ENCODE measurements at places on chromosomes 7 and 10.

- DNase-seq = no peak
Observed at GRCh38 chr7:83824214-83824613, 175.3 kb upstream of the SEMA3E start.

DNA sequence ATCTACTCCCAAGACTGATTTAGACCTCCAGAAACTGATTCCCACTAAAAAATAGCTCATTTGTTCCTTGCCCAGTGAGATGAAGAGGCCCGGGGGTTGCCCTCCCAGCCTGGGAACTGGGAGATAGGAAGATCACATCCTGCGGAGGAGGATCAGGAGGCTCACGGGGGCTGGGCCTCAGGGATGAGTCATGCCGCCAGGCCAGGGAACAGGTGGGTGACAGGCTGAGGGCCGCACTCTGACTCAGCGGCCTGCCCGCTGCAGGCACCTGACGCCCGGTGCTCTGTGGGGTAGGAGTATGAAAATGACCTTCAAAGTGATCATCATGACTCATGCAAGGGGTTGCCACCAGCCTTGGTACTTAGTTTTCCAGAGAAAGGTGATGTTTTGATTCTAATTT, 104.5 kb upstream of the ZPBP start:
- peak; percentile 39 for DNase-seq

DNA sequence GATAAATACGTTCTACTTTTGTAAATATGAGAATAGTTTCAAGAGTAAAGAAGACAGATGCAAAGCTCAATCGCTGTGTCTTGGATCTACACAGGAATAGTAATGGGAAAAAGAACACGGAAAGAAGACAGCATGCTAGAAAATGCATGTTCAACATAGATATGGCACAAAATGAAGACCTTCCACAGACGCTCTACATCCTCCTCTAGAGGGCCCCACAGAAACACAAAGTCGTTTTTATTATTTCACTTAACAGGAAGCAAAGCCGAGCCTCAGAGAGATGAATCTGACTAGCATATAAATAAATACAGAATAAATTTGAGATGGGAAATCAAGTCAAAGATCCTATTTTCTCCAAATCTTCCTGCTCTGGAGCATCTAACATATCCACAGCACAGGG, 292.6 kb downstream of the PARD3 start:
- DNase-seq = no peak

DNA sequence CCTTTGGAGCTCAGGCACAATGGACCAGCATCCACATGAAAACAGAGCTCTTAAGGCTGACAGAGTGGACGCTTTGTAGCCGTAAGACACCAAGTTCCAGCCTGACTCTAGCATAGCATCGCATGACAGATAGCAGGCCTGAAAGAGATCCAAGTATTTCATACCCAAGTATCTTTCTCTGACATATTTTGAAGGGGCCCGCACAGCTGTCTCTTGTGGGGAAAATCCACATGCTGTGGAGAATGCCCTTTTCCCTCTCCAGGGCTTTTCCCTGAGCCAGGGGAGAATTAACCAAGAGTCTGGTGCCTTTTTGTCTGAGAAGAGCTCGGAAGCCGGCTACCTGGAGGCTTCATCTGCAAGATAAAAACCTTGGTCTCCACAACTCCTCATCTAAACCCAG, 51.0 kb downstream of the CFAP46 start:
- DNase-seq = no peak

GRCh38 chr7:95316588-95316987, 7.7 kb downstream of the PON1 start:
- DNase-seq = no peak

DNA sequence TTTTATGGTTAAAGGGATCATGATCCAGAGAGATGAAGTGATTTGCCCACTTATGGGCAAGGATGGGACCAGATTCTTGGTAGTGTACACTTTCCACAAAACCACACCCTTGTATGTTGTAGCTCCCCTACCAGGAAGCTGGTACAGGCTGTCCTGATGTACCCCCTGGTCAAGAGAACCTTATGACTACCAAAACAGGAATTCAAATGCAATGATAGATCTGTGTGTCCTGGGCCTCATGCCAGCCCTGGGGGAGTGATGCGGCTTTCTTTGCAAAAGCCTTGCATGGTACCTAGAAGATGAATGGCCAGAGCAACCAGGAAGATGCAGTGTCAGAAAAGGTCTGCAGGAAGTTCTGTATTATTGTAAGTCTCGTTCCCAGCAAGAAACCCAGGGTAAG, 94.9 kb upstream of the AGK start:
- no peak for DNase-seq

DNA sequence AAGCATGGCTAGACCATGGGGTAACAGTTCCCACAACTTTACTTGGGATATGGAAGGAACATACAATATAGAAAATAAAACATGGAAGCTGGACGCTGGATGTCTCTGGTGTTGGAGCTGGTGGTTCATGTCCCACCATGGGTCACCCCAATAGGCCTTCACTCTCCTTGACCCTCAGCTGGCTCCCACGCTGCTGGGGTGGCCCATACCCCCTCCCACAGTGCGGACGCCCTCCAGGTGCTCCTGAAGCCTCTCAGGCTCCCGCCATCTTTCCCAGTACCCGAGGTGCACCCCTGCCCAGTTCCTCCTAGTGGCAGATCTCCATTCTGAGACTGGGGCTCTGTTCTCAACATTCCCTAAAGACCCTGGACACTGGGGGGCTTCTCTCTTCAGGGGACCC, 5.8 kb upstream of the CPA1 start:
- no peak for DNase-seq

DNA sequence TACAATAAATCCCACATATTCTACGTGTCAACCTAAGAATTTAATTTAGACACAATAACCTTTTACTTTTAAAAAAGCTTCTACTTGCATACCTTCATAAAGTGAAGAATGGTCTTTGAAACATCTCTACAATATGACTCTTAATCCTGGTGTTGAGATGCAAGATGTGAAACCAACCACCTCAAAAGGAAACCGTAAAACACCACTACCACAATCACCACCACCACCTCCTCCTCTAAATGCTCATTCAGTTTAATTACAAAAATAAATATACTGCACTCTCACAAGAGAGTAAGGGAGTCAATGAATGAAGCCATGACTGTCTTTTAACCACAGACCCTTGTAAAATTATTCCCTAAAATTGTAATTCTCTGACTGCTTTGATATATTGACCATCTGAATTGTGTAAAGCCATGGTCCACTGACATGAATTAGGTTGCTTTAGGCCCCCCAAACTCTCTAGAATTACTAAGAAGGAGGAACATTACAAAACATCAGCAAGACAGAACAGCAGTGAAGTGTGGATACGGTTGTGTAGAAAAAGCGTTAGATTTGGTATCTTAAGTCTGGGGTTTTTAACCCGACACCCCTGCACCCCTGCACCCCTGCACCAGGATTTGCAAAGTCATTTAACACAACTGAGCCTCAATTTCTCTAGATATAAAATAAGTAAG, 171.4 kb downstream of the SFMBT2 start:
- DNase-seq = no peak

GRCh38 chr10:84407388-84408049, 79.1 kb downstream of the CCSER2 start:
- no peak for DNase-seq

DNA sequence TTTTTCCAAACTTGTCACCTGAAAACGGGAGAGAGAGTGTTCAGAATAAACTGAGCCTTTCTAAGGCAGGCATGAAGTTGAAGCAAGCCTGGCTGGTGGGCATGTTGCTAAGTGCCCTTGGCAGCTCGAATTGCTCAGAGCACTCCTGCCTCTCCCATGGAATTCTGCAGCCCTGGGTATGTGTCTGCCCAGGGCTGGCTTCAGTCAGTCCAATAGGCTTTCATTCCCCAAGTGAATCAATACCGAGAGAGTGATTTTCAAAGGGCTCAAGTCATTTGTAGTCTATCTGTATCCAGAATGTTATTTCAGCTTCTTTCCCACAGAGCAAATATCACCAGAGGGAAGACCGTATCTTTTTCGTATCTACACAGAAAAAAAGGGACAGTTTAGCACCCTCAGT, 415.5 kb upstream of the COBL start:
- DNase-seq = no peak

DNA sequence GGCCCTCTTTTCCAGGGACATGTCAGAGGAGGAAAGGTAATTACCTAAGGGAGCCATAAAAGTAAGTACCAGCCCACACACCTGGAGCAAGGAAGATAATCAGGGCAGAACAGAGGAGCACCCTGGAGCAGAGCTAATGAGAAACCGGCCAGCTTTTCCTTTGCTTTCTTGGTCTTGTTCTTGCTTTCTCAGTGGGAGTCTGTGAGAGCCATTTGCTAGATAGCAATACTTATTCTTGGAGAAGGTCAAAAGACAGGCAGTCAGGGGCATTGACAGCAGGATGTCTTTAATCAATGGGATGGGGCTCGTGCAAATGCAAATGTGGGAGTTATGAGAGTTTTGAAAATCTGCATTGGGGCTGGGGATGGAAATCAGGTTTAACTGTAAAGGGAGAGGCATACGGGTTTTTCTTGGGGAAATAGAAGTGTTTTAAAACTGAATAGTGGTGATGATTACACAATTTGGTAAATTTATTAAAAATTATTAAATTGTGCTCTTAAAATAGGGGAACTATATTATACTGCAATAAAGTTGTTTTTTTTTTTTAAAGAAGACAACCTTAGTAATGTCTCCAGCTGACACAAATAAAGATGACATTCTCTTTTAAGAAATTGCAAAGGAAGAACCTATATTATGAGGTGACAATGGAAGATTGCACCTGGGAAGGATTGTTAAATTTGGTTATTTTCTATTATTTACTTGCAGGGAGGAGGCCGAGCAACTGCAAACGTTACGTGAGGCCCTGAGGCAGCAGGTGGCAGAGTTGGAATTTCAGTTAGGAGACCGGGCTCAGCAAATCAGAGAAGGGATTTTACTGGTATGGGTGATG, 35.6 kb upstream of the PPP1R17 start:
- DNase-seq = no peak

- no peak for DNase-seq
Observed at GRCh38 chr7:39921506-39922175, 28.4 kb upstream of the CDK13 start.

DNA sequence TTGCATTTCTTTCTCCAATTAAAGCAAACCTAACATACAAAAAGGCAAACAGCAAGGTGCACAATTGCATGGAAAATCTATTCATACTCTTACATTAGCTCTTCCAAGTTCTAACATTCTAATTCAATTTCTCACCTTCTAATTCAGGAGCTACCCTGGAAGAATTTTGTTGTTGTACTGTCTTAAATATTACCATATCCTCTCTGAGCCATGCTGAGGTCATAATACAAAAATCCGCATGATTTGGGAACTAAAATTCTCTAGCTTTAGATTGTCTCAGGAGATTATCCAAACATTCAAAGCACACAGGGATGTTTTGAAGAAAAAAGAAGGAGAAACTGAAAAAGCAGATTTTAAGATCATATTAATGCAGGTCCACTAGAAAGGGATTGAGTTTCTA, 229.9 kb downstream of the KIAA1217 start:
- DNase-seq = no peak

DNA sequence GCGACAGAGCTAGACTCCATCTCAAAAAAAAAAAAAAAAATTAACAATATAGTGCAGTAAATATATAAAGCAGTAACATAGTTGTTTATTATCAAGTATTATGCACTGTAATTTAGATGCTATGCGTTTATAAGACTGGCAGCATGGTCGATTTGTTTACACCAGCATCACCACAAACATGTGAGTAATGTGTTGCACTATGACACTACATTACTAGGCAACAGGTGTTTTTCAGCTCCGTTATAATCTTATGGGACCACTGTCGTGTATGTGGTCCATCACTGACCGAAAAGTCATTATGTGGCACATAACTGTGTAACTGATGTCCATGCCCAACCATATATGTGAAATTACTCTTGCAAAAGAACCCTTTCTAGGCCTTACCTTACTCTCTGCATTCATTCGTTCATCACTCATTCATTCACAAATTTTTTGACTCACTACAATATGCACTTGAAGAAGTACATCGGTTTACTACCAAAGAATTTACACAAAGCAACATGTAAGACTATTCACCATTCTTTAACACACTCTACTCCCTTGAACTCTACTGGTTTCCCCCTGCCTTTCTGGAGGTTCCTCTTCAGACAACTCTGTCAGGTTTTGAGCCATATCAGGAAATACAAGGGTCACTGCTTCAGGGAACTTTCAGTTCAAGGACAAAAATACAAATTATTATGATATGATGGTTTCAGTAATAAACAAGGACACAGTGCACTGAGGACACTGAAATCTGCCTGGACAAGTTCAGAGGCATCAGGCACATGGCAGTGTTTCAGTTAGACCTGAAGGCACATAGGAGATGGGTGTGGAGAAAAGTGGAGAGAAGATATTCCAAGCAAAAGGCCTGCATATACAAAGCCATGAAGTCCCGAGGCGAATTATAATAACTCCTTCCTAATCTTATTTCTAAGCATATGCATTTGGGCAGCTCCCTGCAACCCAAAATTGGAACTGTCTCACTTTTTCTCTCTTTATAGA, 17.4 kb downstream of the ITGB1 start:
- no peak for DNase-seq

DNA sequence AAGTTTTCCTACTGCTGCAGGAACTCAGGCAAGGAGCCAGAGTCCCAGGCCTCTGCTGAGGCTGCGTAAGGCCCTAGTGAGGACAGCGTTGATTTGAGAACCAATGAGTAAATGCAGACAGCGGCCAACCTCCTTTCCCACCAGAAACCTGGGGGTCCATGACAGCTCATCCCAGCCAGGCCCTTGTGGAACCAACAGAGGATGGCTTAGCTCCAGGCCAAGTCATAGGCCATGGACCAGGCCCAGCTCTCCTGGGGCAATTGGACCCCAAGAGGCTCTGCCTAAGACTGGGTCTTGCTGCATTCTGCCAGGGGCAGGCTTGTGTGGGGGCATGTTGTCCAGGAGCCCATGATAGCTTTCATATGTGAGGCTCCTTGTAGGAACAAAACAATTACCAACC, 65.4 kb upstream of the PPP1R3C start:
- DNase-seq = no peak

- no peak for DNase-seq
Observed at GRCh38 chr10:122864194-122864592, 15.2 kb downstream of the FAM24B start.

GRCh38 chr10:72242675-72243074, 26.6 kb upstream of the ASCC1 start:
- DNase-seq = no peak

GRCh38 chr7:64867863-64868440, 35.1 kb upstream of the ZNF273 start:
- no peak for DNase-seq

- DNase-seq = no peak
Observed at GRCh38 chr7:15750727-15751126, 64.2 kb upstream of the MEOX2 start.

- DNase-seq = peak; percentile 77
Observed at GRCh38 chr7:93231799-93232672, at the start of gene VPS50. TSS of gene VPS50 (plus strand) at chr7:93232366. CDS start at chr7:93232468, 102 bp downstream.

DNA sequence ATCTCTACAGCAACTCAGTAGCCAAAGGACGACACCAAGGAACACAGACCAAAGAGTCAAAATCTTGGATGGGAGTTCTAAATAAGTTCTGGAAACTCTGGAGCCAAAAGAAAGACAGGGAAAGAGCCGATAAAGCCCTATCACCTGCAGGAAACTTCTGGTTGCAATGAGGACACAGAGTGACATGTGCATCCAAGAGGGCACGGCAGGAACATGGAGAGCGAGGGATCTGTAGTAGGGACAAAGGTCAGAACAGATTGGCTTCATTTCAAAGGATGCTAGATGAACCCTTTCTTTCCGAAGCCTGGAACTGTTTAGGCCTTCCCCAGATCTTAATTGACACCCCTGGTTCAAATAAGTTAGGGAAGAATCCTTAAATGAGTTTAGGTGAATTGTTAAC, 39.5 kb downstream of the CACNA2D1 start:
- no peak for DNase-seq

All from stimulated activated CD8-positive, alpha-beta memory T cell treated with anti-CD3 and anti-CD28 coated beads, Interleukin-12 subunit alpha, Interleukin-12 subunit beta, amount 100 ng/mL, for 4 hours (primary cell).